Putamen (tissue), 1 donor: ENCODE measurements at places on chromosomes 12 and 14.

GRCh38 chr14:31895206-31895605 is 181.9 kb upstream of the ARHGAP5 start:
- no peak for DNase-seq

DNA sequence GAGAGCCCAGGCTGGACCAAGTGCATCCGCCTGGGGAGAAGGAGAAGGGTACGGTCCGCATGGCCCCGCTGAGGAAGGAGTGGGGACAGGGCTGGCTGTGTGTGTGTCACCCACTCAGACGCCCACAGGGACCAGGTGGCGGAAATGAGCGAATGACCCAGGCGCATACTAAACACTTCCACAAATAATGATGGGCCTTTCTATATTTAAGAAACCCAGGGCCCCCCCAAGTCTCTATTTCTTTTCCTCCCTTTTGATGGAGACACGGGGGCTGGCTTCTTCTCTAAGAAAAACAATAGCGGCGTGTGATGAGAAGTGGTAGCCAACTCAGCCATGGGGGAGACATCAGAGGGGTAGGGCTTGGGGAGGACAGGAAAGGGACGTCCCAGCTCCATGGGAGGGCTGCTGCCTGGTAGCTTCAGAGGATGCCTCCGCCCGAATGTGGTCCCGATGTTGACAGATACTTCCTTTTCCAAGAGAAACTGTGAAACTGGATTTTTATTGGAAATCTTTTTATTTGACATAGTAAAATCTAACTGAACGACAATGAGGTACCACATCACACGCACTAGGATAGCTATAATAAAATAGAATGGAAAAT is 6.3 kb upstream of the MAP1LC3B2 start:
- DNase-seq = no peak

DNA sequence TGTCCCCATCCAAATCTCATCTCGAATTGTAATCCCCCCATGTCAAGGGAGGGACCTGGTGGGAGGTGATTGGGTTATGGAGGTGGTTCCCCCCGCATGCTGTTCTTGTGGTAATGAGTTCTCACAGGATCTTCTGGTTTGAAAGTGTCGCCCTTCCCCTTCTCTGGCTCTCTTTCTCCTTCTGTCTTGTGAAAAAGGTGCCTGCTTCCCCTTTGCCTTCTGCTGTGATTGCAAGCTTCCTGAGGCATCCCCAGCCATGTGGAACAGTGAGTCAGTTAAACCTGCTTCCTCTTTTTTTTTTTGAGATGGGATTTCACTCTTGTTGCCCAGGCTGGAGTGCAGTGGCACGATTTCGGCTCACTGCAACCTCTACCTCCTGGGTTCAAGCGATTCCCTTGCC is 104.0 kb downstream of the CCDC91 start:
- DNase-seq = no peak

- no peak for DNase-seq
Measured at GRCh38 chr12:128844031-128844635, 9.1 kb upstream of the GLT1D1 start.

GRCh38 chr12:24723759-24724158 is 225.1 kb downstream of the BCAT1 start:
- DNase-seq = no peak
